ENCODE measurements at places on chromosomes 2 and 18.

- DNase-seq, result no peak
Measured at GRCh38 chr2:1297372-1298159, 115.7 kb upstream of the TPO start.

DNA sequence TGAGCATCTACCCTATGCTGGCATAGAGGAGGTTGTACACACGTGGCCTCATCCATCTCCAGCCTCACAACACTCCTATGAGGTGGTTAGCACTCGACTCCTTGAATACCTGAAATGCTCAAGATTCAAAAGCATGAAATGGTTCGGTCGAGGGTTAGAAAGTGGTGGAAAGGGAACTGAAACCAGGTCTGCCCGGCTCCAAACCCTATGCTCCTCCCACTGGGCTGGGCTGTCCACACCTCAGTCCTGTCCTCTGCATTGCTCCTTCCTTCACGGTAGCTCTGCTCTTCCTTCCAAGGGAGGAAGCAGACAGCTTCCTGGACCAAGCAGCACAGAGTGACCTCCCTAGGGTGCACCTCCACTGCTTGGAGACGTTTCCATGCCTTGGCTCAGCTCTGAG lies 565.2 kb upstream of the ID2 start:
- no peak for DNase-seq

- no peak for DNase-seq
Measured at GRCh38 chr18:49238433-49239042, 221.9 kb downstream of the DYM start.

DNA sequence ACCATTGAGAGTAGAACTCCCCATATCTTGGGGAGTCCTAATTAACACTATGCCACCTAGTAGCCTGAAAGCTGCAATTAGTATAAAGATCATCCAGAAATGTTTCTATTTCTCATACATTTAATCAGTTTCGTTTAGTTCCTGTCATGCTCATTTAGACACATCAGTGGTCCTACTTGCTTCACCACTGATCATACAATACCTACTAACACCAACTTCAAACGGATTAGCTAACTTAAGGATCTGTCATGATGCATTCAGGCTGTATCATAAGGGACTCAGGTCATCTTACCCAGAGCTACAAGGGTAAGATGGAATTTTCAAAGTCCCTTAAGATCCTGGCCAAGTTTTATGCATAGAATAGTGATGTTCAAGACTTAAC lies 6.8 kb downstream of the SRSF7 start:
- no peak for DNase-seq

DNA sequence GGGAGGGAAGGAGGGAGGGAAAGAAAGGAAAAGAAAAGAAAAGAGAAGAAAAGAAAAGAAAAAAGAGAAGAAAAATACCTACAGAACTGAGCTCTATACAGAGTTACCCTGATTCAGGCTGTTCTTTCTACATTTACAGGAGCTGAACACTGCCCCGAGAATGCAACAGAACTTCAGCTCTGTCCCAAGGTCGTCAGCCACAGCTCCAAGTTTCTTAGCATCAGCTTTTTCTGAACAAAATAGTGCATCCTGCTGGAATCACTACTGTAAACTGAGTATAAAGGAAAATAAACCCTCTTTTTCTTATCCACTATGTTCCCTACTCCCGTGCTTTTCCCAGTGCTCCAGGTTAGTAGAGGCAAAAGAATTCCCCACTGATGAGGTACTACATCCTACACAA lies 4.7 kb upstream of the PPP4R1 start:
- no peak for DNase-seq

- no peak for DNase-seq
Measured at GRCh38 chr2:197238043-197238365, 72.6 kb downstream of the ANKRD44 start.

GRCh38 chr2:127170452-127171197 lies 49.5 kb downstream of the CYP27C1 start:
- no peak for DNase-seq

- no peak for DNase-seq
Measured at GRCh38 chr2:97673915-97674283, 4.4 kb downstream of the C2orf92 start.

- no peak for DNase-seq
Measured at GRCh38 chr2:66456183-66457041, 21.5 kb downstream of the MEIS1 start.

GRCh38 chr2:225040856-225041206 lies 1.4 kb downstream of the DOCK10 start:
- no peak for DNase-seq

DNA sequence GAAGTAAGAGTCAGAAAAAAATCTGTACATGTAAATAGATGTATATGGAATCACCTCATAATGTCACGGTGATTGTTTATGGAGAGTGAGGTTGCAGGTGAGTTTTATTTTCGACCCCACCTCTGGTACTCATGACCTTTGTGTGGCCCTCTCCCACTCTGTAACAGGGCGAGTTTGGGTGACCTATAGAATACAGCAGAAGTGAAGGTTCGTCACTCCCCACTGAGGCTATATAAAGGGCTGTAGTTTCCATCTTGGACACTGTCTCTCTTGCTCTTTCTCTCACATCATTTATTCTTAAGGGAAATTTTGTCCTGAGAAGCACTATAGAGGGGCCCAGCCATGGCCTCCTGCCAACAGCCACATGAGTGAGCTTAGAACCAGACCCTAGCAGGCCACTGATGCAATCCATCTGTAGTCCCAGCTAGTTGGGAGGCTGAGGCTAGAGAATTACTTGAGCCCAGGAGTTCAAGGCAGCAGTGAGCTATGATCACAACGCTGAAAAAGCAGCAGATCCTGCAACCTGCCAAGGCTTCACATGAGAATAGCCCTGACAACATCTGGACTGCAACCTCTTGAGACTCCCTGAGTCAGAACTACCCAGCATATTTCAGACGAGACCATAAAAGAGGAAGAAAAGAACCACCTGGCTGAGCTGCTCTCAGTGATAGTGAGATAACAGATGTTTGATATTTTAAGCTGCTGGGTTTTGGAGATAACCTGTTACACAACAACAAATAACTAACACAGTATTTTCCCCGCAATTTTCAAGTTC lies 74.3 kb upstream of the SLC1A4 start:
- DNase-seq, result no peak

- no peak for DNase-seq
Measured at GRCh38 chr2:231336700-231337099, 58.8 kb upstream of the B3GNT7 start.

DNA sequence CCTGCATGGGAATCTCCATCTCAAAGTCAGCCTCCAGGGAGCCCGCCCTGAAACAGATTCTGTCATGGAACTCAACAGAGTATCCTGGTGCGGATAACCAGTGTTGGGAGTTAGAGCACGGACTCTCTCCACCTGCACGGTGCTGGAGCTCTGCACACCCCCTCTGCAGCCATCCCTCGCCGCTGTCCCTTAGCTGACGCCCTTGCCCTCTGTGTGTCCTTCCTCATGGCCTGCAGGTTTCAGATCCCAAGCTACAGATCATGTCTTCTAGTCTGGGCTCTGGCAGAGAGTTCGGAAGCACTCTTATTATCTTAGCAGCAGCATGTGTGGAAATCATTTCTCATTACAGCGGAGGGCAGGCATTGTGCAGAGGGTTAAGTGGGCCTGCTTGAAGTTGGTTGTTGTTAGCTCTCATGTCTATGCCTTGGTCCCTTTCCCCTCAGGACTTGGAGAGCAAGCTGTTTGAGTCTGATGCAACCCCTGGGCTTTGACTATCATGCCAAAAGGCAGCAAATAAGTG lies 26.0 kb downstream of the TMEM127 start:
- no peak for DNase-seq

DNA sequence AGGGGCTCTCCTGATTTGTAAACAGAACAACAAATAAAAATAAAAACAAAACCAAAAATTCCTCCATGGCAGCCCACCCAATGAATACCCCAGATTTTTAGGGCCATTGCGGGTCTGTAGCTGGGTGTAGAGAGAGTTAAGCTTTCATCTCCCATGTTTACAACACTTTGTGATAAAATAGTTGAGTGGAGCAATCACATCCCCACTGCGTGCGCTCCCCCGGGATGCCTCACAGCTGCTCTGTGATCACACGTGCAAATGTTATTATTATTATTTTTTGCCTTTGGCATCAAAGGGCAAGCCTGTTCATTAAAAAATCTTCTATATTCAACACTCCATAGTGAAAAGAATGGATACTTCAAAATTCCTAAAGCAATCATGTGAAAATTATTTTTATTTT lies 118.0 kb downstream of the MBP start:
- no peak for DNase-seq

DNA sequence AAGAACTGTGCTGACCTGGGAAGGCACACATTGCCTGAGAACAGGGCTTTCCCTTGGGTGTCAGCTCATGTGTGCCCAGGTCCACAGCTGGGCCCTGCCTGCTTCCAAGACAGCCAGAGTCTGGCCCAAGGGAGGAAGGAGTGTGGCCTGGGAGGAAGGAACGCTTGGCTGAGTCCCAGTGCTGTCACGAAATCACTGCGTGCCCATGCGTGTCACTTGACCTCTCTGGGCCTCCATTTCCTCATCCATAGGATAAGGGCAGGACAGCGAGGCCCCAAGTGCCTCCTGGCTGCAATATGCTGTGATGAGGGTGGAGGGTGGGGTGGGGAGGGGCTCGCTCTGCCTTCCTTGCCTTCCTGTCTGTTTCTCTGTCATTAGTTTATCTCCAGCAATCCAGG lies 642 bp upstream of the KCNK3 start:
- DNase-seq, result no peak

DNA sequence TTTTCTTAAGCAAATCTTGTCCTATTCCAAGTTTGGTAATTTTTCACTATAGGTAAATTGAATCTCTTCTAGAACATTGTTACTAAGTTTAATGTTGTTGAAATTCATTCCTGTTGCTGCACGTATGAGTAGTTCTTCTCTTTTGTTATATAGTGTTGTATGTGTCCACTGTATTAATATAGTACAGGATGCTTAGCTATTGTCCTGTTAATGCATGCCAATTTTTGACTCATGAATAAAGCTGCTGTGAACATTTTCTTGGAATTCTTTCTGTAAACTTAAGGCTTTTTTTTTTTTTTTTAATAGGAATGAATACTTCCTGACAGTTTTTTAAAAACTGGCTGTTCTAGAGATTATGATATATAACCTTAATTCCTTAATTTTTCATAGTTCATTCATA lies 326.9 kb downstream of the SLC4A3 start:
- no peak for DNase-seq

DNA sequence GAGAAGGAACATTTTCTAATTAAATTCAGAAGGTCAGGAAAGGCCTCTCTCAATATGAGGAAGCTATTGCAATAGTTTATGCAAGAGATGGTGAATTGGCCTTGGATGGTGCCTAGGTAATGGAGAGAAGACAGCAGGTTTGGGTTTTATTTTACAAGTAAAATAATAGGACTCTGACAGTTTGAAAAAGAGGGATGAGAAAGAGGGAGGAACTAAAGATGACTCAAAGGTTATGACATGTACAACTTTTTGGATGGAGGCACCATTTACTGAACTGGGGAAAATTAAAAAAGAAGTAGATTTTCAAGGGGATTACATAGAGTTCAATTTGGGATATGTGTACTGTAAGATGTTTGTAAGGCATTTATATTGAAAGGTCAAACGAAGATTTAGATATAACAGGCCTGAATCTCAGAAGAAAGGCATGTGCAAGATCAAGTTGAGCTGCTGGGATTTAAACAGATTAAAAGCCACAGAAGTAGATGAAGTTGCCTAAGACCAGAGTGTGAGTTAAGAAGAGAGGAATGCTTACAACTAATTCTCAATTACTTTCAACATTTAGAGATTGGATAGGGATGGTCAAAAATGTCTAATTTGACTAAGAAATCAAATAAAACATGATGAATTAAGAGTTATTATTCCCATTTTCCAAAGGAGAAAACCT lies 12.3 kb upstream of the ASNSD1 start:
- no peak for DNase-seq

- DNase-seq, result no peak
Measured at GRCh38 chr2:21220930-21221329, 97.2 kb downstream of the TDRD15 start.

DNA sequence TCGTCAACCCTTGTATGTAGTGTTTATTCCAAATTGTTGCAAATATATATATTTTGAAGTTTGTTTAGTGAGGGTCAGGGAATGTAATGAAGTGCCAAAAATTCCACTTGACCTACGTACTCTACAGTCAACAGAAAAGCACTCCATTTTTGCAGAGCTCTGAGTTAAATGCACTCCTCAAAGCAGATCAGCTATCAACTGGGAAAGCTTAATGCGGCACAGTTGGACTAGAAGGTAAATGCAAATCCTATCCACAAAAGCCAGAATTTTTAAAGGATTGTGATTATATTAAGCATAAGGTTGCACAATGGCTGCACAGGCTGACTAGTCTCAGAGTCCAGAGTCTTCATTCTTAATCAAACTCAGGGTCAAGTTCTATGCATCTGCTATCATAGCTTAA lies 577.1 kb downstream of the ARHGAP15 start:
- no peak for DNase-seq

GRCh38 chr2:47653902-47654789 lies 128.8 kb upstream of the MSH6 start:
- peak; percentile 90 for DNase-seq

DNA sequence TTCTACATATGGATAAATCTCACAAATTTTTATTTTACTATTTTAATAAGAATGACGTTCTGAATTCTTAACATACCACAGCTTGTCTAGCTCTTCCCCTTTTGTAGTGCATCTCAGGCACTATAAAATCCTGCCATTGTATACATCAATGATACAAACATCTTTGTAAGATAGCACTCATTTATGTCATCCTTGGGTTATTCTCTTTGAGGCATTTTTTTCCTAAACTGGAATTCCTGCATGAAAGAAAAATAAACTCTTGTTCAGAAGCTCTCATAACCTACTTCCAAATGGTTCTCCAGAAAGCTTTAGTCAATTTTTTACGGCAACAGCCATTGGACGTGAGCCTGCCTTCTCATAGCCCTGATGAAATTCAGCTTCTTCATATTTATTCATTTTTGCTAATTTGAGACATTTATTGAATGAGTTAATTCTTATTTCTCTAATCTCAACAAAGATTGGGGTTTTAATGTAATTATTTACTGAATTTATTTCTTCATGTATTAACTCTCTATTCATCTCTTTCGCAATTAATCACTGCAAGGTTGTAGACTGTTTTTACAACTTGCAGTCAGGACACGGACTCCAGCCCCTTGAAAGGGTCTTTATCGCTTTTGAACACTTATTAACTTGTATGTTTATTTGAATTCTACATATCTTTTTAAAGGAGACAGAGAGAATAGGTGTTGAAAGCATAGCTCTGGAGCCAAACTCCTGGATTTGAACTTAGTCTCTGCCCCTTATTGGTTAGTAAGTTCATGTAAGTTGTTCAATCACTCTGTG lies 57.6 kb upstream of the PARD3B start:
- no peak for DNase-seq

DNA sequence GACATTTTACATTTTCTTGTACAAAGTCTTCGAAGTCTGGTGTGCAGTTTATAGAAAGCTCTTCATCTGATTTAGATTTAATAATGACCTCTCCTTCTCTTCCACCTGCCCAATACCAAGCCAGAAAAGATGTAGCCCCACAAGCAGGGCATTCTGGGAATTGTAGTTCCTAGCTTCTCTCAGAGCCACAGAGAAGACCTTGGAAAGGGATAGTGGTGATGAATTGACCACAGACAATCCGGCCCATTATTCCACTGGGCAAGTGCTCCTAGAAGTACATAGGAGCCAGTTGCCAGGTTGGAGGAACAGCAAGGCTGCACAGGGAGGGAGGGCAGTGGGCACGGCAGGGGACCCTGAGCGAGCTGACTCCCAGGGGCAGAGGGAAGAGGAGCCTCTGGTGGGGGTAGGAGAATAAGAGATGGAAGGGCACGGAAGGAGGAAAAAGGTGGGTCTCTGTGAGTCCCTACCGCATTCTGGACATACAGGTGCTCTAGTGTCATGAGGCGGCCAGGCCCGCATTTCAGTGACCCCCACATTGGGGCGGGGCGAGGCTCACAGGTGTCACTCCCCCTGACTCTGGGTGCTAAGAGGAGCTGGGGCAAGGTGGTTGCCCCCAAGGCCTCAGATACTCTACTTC lies 152.5 kb upstream of the HAAO start:
- no peak for DNase-seq
